ENCODE measurements at places on chromosomes 6 and 20.

DNA sequence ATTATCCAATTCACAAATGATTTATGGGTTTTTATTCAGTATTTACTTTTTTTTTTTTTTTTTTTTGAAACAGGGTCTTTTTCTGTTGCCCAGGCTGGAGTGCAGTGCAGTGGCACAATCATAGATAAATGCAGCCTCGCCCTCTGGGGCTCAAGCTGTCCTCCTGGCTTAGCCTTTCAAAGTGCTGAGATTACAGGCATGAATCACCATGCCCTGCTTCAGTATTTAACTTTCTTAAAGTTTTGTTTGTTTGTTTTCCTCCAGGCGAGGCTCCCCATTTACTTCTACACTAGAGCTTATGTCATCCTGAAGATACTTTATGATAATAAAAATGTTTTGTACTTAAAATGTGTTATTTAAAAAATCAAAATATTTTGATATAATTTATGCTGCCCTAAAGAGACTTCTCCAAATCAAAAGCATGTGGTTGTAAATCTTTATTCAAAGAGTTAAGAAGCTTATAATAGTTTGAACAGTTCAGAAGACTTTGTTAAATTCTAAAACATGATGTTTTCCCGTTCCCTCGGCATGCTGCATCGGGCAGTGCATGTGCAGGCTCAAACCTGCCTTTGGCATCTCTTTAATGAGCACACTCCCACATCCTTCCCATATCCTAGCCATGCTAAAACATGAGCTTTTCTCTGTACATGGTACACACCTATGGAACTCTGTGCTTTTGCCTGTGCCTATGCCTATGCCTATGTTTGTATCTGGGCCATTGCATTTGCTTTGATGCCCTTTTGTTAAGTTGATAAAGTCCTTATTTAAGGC lies 11.0 kb downstream of the SMPDL3A start:
- no peak for DNase-seq

- no peak for DNase-seq
Observed at GRCh38 chr20:49631061-49631716, 63.3 kb upstream of the PTGIS start.

DNA sequence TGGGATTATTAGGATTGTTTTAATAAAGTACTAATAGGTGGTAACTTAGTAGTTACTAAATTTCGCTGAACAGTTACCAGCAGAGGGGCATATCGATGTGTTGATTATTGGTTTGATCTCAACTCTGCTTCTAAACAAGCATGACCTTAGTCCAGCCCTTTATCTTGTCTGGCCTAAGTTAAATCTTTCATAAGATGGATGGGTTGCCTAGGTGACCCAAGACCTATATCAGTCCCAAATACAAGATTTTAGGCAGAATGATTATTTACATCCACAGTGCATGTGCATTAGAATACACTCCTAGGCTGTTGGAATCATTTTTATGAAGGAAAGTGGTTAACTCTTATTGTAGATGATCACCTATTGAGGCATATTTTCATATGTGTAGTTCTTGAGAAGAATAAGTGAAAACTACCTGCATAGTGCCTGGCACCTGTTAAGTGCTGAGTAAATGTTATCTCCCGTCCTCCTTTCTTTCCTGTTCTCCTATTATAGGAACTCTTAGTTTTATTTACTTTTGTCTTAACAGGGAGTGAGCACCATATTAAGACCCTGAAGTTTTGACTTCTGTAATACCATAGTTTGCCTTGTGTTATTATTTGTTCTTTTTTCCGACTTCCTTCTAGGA lies 1.1 kb downstream of the HSF2 start:
- DNase-seq = no peak

DNA sequence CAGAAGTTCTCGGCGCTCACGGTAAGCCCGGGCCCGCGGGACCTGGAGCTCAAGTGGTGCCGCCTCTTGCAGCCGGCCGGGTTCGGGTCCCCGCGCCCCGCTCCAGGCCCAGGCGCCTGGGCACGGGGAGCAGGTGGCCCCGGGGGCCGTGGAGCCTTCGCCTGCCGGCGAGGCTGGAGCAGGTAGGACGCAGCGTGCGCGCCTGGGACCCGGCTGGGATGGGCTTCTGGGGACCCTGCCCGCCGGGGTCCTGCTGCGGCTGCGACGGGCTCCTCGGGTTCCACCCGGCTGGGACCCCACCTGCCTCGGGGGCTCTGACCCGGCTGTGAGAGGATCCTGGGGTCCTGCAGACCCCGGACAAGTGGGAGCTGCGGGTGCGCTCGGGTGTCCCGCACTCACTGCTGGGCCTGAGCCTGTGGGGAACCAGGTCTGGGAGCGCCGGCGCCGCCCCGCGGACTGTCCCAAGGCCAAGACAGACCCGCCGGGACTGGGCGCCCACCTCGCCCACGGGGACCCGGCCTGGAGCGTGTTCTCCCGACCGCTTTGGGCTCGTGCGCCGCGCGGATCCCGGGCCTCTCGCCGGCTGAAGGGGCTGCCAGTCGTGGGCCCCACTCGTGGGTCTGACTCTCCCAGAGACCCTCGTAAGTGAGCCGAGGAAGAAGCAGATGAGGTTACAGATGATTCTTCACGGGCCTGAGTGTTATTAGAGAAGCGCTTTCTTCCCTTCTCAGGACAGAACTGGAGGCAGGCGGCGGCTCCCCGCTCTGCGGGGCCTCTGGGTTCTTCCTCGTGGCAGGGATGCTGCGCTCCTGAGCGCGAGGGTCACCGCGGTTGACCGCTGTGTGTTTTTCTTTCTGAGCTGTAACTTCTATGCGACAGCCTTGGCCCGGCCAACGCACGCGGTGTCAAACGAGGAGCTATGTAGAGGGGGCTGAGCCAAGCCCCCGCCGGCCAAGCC lies 729 bp downstream of the SMOC2 start:
- DNase-seq = no peak

DNA sequence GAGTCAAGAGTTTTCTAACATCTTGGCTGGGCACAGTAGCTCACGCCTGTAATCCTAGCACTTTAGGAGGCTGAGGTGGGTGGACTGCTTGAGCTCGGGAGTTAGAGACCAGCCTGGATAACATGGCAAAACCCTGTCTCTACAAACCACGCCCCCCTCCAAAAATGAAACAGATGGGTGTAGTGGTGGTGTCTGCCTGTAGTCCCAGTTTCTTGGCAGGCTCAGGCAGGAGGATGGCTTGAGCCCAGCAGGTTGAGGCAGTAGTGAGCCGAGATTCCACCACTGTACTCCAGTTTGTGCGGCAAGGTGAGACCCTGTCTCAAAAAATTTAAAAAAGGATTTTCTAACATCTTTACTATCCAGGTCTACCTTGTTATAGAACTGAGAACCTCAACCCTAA lies 22.0 kb downstream of the FAM8A1 start:
- no peak for DNase-seq

- no peak for DNase-seq
Observed at GRCh38 chr6:169975701-169976100, 224.3 kb downstream of the ERMARD start.

DNA sequence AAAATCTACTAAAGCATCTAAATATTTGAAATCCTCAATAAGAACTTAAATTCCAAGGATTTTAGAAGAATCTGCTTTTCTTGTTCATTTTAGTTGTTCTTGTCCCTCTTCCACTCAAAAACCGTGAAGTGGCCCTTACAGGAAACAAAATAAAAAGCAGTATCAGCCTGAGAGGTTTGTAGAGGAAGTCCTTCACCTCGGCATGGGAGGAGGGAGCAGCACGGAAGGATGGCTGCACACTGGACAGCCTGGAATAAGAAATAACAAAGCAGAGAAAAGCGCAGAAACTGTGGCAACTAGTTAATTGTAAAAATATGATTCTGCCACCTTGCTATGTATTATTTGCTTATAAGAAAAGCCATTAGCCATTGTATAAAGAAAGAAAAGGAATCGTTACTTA lies 46.1 kb downstream of the RALGAPA2 start:
- no peak for DNase-seq

GRCh38 chr6:156423829-156424228 lies 353.3 kb upstream of the ARID1B start:
- DNase-seq = no peak

GRCh38 chr20:3934624-3935023 lies 45.4 kb downstream of the PANK2 start:
- no peak for DNase-seq

DNA sequence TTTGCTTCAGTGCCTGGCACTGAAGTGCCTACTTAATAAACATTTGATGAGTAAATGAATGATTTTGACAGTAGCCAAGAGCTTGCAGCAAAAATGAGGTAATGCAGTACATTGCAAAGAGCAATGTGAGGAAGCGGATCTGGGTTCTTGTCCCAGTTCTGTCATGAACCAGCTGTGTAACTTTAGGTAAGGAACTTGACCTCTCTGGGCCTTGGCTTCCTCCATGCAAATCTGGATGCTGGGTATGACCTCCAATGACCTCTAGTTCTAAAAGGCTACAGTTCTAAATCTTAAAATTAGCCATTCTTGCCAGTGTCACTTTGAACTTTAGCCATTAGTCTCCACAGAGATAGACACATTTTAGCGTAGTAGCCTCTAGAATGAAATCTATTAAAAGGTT lies 3.6 kb upstream of the SAMD5 start:
- no peak for DNase-seq

DNA sequence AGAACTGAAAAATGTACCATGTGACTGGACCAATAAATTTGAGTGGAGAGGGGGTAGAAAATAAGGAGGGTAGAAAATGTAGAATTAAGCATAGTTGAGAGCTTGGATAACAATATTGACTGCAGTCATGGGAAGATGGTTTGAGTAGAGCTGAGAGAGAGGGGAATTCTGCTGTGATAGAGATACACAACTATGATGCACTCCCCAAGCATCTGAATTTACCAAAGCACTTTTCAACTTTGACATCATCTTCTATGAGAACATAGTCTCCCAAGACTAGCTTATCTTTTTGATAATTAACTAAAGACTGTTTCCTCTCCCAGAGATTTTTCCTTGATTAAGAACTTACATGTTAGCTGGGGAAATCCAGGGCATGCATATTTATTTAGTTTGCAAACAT lies 103.1 kb downstream of the TNFRSF21 start:
- DNase-seq = no peak

DNA sequence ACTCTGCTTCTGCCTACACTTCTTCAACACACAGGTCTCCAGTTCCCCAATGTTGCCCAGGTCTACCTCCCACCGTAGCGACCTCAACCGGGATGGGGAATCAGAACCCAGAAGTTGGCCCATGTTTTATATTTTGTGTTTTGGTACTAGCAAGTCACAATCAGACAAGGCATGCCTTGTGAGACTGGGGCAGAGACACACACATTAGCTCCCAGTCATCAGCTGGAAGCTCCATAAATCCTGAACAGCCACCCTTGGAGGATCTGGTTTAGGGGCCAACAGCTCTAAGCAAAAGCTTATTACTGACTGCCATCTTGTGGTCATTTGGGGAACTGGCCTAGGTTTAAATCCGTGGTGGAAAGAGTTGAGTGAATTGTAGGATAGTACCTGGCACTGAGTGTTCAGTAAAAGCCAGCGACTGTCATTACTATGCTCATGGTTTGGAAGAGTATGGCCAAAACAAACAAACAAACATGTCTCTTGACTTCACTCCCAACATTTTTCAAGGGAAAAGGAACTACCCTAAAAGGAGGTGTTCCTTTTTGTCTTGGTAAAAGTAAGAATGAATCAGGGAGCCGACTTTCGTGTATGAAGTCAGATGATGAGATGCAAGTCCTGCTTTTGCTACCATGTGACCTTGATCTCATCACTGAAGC lies 40.5 kb downstream of the PIM1 start:
- DNase-seq = peak; percentile 65
